ENCODE measurements at places on chromosomes 16 and 17. TPM values are rescaled to one million over a fixed set of nuclear protein-coding genes. Genes with fewer than 3 reads are reported as not detected.

GRCh38 chr17:28396635-28397239, 9.3 kb downstream of the SLC46A1 start:
- H3K4me3 ChIP-seq = no peak overlapping the region
- H3K27me3 ChIP-seq = peaks cover 12% of the 10 kb centered on the region
- peaks cover 39% of the 10 kb centered on the region for H3K4me1 ChIP-seq
- H3K36me3 ChIP-seq = peaks cover 12% of the 10 kb centered on the region
- no peak for DNase-seq
- no peak overlapping the region for H3K27ac ChIP-seq

DNA sequence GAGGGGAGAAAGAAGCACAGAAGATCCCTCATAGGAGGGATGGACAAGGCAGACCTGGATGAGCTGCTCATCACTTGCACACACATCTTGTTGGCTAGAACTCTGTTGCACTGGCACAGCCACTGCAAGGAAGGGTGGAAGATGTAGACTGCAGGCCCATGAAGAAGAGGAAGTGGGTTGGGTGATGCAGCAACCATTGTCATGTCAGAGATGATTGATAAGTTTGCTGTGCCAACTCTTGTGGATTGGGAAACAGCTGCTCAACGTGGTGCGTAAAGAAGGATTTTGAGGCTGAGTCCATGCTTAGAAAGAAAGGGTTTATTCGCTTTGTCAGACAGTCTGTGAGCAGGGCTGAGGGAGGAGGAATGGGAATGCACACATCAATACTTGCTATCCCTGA, 161.4 kb upstream of the MPHOSPH6 start:
- peaks cover 2% of the 10 kb centered on the region for H3K27me3 ChIP-seq
- H3K27ac ChIP-seq = no peak overlapping the region
- no peaks in the 10 kb centered on the region for H3K36me3 ChIP-seq
- DNase-seq = no peak
- H3K4me1 ChIP-seq = peaks cover 3% of the 10 kb centered on the region
- H3K4me3 ChIP-seq = no peak overlapping the region

GRCh38 chr17:71334048-71334751, 786.6 kb upstream of the SOX9 start:
- H3K4me1 ChIP-seq = peaks cover 3% of the 10 kb centered on the region
- no peak overlapping the region for H3K4me3 ChIP-seq
- DNase-seq = no peak

DNA sequence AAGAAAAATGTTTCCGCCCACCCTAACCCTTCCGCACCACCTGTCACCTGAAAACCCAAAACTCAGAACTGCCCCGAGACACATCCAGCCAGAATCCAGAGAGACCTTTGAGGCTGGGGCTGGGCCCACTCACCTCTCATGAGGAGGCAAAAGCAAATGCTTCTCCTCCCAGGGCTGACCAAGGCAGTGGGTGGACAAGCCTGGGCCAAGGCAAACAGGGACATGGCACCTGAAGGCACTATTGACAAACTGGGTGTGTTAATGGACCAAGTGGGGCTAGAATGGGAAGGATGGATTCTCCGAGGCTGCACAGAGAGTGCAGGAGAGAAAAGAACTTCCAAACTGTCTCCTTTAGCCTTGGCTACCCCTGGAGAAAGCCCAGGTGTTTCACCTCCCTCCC, 54.4 kb downstream of the SOX9 start:
- H3K36me3 ChIP-seq = peaks cover 3% of the 10 kb centered on the region
- H3K4me1 ChIP-seq = no peaks in the 10 kb centered on the region
- no peak for DNase-seq
- peaks cover 4% of the 10 kb centered on the region for H3K27me3 ChIP-seq

DNA sequence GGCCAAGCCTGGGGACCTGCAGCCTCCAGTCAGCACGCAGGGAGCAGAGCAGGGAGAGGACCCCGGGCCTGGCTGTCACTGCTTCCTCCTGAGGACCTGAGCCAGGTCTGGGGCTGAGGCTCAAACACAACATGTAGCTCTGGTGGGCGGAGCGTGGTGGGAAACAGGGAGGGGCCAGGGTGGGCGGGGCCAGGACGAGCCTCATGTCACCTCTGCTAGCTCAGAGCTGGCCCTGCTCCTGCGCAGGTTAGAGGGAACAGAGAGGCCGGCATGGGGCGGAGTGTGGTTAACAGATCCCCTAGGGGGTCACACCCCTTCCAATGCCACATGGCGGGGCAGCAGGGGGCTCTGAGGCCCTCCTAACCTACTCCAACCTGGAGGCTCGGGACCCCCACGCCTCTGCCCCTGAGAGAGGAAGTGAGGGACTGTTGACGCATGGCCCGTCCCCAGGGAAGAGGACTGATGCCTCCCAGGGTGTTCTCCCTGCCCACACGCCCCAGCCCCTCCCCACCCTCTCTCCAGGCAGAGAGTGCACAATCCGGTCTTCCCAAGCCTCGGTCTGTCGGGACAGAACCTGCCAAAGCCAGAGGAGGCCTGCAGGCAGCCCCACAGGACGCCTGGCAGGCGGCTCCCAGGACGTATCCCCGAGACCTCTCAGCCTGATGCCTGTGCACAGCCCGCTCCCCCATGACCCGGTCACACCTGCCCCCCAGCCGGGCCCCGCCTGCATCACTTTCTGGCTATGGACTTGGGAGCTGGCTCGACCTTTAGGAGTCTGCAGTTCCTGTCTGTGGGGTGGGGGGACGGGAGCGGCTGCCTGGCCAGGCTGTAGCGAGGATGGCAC, 15.2 kb downstream of the PIEZO1 start:
- H3K27ac ChIP-seq = peak overlapping the region; percentile 44
- DNase-seq = peak; percentile 38
- H3K36me3 ChIP-seq = no peaks in the 10 kb centered on the region
- H3K4me3 ChIP-seq = no peak overlapping the region

- no peaks in the 10 kb centered on the region for H3K36me3 ChIP-seq
- DNase-seq = no peak
- no peak overlapping the region for H3K4me3 ChIP-seq
- no peak overlapping the region for H3K27ac ChIP-seq
Observed at GRCh38 chr16:58492735-58493134, 7.2 kb upstream of the NDRG4 start.

DNA sequence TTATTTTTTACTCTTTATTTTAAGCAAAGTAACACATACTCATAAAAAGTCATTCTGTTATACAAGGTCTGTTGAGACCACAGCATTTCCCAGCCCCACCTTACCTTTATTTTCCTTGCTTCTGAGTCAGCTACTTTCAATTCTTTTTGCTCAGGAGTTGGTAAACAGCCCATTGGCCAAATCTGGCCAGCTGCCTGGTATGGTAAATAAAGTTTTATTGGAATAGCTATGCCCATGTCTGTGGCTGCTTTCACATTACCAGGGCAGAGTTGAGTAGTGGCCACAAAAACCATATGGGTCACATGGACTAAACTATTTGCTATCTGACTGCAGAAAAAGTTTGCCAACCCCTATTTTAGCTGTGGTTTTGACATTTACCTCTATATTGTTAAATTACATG, 3.4 kb upstream of the NSRP1 start:
- no peak for DNase-seq
- peaks cover 4% of the 10 kb centered on the region for H3K36me3 ChIP-seq
- peaks cover 9% of the 10 kb centered on the region for H3K27me3 ChIP-seq
- no peak overlapping the region for H3K27ac ChIP-seq
- no peak overlapping the region for H3K4me3 ChIP-seq
- H3K4me1 ChIP-seq = peaks cover 12% of the 10 kb centered on the region

DNA sequence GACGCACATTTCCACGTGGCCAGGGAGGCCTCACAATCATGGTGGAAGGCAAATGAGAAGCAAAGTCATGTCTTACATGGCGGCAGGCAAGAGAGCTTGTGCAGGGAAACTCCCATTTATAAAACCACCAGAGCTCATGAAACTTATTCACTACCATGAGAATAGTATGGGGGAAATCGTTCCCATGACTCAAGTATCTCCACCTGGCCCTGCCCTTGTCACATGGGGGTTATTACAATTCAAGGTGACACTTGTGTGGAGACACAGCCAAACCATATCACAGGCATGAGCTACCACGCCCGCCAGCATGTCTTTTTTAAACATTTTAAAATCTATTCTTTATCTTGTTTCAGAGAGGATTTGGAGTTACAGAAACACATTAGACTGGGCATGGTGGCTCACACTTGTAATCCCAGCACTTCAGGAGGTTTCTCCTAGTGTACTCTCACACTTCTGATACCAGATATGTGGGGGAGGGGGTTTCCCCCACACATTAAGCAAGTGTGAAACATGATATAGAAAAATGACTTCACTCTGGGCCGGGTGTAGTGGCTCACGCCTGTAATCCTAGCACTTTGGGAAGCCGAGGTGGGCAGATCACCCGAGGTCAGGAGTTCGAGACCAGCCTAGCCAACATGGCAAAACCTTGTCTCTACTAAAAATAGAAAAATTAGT, 5.6 kb upstream of the ATMIN start:
- H3K36me3 ChIP-seq = peaks cover 4% of the 10 kb centered on the region
- no peak overlapping the region for H3K27ac ChIP-seq
- H3K4me1 ChIP-seq = no peaks in the 10 kb centered on the region
- no peak for DNase-seq
- no peak overlapping the region for H3K4me3 ChIP-seq
- peaks cover 3% of the 10 kb centered on the region for H3K27me3 ChIP-seq

DNA sequence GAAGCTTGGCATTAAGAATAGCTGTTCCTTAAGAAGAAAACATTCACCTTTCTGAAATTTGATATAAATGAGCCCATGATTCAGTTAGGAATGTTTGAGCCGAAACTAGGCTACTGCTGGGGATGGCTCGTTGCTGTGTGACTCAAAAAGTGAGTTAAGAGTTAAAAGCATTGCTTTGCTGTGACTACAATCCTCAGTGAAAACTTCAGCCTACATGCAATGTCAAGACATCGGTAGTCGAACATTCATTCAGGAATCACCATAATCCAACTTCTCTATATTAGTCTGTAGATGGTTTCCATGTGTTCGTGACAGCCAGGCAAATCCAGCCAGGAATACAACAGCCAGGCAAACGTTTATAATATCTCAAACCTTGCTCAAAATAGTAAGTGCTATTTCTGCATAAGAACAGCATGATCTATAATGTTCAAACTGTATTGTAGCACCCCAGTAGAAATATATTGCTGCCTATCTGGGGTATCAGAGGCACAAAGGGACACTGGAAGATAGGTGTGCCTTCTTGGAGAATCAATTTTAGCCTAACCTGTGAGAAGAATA, 1225.1 kb downstream of the CDH8 start:
- no peak overlapping the region for H3K4me3 ChIP-seq
- no peaks in the 10 kb centered on the region for H3K36me3 ChIP-seq
- H3K27ac ChIP-seq = no peak overlapping the region
- H3K27me3 ChIP-seq = peaks cover 1% of the 10 kb centered on the region
- DNase-seq = no peak

DNA sequence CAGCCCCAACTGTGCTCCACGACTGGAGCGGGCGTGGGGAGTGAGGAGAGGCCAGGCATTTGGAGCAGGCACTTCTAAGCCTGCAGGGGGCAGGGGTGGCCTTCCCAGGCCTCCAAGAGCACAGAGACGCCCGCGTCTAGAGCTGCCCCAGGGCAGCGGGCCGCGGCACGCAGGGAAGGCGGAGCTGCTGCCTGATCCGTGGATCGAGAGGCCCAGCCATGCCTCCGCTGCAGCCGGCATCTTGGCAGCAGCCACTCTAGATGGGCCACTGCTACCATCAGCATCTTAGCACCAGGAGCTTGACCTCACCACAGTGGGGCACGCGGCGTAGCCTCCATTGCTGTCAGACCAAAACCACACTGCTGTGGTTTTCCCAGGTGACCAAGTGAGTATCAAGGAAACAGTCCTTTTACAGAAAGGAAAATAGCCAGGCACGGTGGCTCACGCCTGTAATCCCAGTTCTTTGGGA, 20.4 kb upstream of the WDR45B start:
- H3K27ac ChIP-seq = no peak overlapping the region
- H3K36me3 ChIP-seq = peaks cover 4% of the 10 kb centered on the region
- peaks cover 10% of the 10 kb centered on the region for H3K27me3 ChIP-seq

- DNase-seq = no peak
- no peaks in the 10 kb centered on the region for H3K27me3 ChIP-seq
- H3K4me3 ChIP-seq = no peak overlapping the region
- no peaks in the 10 kb centered on the region for H3K36me3 ChIP-seq
Observed at GRCh38 chr17:35467824-35468223, 19.3 kb upstream of the SLFN13 start.

- H3K36me3 ChIP-seq = no peaks in the 10 kb centered on the region
- no peak for DNase-seq
- no peak overlapping the region for H3K4me3 ChIP-seq
- H3K4me1 ChIP-seq = no peaks in the 10 kb centered on the region
Observed at GRCh38 chr16:77700846-77701245, 21.5 kb upstream of the NUDT7 start.

DNA sequence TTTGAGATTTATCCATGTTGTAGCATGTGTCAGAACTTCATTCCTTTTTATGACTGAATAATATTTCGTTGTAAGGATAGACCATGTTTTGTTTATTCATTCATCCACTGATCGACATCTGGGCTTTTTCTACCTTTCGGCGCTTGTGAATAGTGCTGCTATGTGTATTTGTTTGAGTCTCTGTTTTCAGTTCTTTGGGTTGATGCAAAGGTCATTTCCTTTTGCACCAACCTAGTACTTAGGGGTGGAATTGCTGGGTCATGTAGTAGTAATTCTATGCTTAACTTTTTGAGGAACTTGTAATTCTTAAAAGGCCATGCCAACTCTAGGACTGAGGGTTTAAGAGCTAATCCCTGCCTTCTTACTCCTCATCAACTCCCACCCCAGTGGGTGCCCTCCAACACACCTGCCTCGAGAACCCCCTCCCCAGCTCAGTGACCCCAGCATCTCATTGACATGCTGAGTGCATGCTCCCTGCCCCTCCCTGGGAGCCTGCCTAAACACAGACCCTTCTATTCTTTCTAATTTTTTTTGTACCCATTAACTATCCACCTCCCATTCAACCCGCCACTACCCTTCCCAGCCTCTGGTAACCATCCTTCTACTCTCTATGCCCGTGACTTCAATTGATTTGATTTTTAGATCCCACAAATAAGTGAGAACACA, 51.2 kb downstream of the ABAT start:
- H3K27ac ChIP-seq = no peak overlapping the region
- no peaks in the 10 kb centered on the region for H3K36me3 ChIP-seq
- no peak overlapping the region for H3K4me3 ChIP-seq
- H3K4me1 ChIP-seq = no peaks in the 10 kb centered on the region
- no peaks in the 10 kb centered on the region for H3K27me3 ChIP-seq
- DNase-seq = no peak

- H3K27me3 ChIP-seq = no peaks in the 10 kb centered on the region
- no peak overlapping the region for H3K27ac ChIP-seq
- no peaks in the 10 kb centered on the region for H3K36me3 ChIP-seq
- H3K4me1 ChIP-seq = no peaks in the 10 kb centered on the region
Observed at GRCh38 chr17:73609758-73610157, 34.5 kb downstream of the SDK2 start.

Gene KRTAP3-2
- not detected for total RNA-seq

Gene EIF1
- total RNA-seq = 569 TPM

Gene IL17C
- total RNA-seq = 0.26 TPM

Gene C17orf78
- total RNA-seq = not detected

Gene CDC6
- total RNA-seq = 18.2 TPM

Gene NF1
- total RNA-seq = 52.7 TPM

Gene SCGB1C2
- total RNA-seq = not detected

Gene PRSS27
- 0.90 TPM for total RNA-seq
